Activated CD4-positive, alpha-beta memory T cell treated with anti-CD3 and anti-CD28 coated beads for 36 hours (primary cell): ENCODE measurements at places on chromosomes 3 and 15. TPM values are rescaled to one million over a fixed set of nuclear protein-coding genes. Genes with fewer than 3 reads are reported as not detected.

GRCh38 chr15:98924401-98925049 is 83.1 kb downstream of the PGPEP1L start:
- DNase-seq = no peak

GRCh38 chr3:71611099-71611498 is 27.6 kb upstream of the FOXP1 start:
- DNase-seq = no peak

DNA sequence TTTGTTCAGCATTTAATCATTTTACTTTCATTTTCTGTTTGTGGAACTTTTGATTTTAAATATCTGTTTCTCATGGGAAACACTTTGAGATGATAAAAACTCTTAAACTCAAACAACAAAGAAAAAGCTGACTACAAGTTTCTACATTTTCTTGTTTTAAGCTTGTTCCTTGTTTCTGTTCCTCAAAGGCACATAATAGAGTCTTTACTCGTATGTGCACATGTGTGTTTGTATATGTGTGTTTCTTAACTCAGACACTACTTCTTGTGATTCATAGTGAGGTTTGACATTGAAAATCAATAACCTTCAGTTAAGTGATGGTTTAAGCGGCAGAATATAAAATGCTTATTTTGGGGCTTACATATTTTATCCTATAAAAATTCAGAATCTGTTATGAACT is 786.7 kb upstream of the EPHA6 start:
- no peak for DNase-seq

DNA sequence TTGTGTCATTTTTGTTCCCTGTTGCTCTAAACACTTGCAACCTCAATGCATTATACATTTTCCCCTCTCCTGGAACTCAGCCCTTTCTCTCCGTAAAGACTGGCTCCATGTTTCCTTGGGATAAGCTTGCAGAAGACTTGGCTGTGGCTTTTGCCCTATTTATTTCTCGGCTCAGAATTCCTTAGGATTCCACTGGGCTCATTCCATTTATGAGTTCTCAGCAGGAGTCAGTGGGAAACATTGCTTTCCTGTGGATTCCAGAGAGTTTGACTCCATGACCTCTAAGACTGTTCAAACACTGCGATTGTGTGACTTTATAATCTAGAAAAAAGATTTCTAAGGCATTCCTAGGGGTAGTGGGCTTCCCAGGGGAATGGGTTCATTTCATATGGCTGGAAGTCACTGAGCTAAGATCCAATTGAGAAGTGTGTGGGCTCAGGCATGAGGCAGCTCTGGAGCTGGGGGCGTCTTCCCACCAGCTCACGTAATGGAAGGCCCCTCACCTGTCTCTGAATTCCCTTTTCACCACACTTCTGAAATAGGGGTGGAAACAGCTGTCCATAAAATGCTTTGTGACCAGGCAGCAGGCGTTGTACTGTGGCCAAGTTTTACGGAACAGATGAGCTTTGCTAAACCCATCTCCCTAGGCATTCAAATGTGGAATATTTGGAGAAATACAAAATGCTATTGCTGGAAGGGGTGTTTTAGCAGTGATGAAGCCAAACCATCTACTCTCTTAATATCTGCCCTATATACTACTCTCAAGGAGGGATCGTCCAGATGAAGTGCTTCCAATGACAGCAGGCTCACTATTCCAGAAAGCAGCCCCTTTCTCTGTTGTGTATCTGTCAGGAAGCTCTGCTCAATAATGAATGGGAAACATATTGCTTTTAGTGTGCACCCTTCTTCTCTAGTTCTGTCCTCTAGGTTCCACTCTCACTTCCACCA is 91.8 kb upstream of the BCL6 start:
- DNase-seq = no peak

The ASB14 gene
- total RNA-seq = not detected

The GABPB1 gene
- total RNA-seq = 54.1 TPM

The SLC9C1 gene
- total RNA-seq = not detected
